Activated B cell treated with CpG ODN at 0.5 μM for 24 hours (primary cell): ENCODE measurements at places on chromosomes 11 and 22. TPM values are rescaled to one million over a fixed set of nuclear protein-coding genes. Genes with fewer than 3 reads are reported as not detected.

Gene IGF2
- not detected in 2 replicates for total RNA-seq

Gene TEX54
- total RNA-seq = 0.55 TPM in 1 of 2 replicates, not detected in the other

Gene INS
- not detected in 2 replicates for total RNA-seq

GRCh38 chr11:103491777-103492176 lies 382.6 kb downstream of the DYNC2H1 start:
- peaks cover 2% of the 10 kb centered on the region for H3K27me3 ChIP-seq
- DNase-seq = no peak
- no peak overlapping the region for H3K4me3 ChIP-seq
- no peaks in the 10 kb centered on the region for H3K36me3 ChIP-seq

DNA sequence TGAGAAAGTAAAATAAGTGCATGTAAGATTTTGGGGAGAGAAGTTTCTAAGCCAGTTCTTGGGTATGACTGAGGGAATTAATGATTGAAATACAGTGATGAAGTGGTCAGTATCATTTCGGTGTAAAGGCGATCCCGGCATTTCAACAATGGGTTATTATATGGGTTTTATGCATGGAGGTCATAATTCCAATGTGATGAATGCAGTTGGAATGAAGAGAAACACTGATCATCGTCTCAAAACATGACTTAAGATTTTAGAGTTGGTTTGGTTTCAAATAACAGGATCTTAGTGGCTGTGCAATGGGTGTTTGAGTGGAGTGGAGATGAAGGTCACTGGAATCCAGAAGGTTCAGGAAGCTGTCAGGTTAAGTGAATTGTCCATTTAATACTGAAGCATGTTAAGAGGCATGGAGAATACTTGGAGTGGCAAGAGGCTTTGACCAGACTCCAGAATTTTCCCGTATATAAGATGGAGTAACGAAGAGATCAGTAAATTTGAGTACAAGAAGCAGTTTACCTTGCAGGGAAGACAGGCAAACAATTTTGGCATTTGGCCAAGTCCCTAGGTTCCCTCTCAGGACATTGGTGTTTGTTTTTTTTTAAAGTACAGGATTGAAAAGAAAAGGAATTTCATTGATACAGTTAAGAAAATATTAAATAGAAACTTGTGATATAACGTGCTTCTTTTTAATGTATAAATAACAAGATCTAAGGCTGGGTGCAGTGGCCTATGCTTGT lies 96.4 kb upstream of the BIRC3 start:
- H3K4me3 ChIP-seq = no peak overlapping the region
- H3K4me1 ChIP-seq = no peaks in the 10 kb centered on the region
- no peaks in the 10 kb centered on the region for H3K36me3 ChIP-seq
- DNase-seq = no peak
- peaks cover 16% of the 10 kb centered on the region for H3K27me3 ChIP-seq

DNA sequence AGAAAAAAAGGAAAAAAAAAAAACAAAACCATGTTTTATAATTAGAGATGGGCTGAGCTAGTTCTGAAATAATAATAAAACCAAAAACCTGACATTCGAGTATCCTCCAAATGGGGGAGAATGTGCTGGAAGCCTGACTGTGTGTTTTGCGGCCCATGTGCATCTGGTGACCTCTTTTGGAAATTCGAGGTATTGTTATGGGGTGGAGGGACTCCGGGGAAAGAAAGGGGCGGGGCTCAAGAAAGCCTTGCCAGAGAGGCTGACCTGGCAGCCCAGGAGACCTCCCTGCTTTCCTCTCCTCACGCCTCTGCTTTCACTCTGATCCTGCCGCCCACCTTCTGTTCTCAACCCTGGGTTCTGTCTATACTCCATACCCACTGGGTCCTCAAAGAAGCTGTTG lies 72.9 kb downstream of the CTTN start:
- peaks cover 12% of the 10 kb centered on the region for H3K4me1 ChIP-seq
- H3K36me3 ChIP-seq = no peaks in the 10 kb centered on the region
- H3K4me3 ChIP-seq = no peak overlapping the region
- H3K27me3 ChIP-seq = peaks cover 1% of the 10 kb centered on the region
- H3K27ac ChIP-seq = no peak overlapping the region

GRCh38 chr11:995752-996420 lies 40.6 kb downstream of the MUC6 start:
- no peaks in the 10 kb centered on the region for H3K27me3 ChIP-seq
- no peak overlapping the region for H3K4me3 ChIP-seq
- peak overlapping the region; percentile 51 for H3K27ac ChIP-seq
- H3K36me3 ChIP-seq = peaks cover 53% of the 10 kb centered on the region
- H3K4me1 ChIP-seq = peaks cover 8% of the 10 kb centered on the region

DNA sequence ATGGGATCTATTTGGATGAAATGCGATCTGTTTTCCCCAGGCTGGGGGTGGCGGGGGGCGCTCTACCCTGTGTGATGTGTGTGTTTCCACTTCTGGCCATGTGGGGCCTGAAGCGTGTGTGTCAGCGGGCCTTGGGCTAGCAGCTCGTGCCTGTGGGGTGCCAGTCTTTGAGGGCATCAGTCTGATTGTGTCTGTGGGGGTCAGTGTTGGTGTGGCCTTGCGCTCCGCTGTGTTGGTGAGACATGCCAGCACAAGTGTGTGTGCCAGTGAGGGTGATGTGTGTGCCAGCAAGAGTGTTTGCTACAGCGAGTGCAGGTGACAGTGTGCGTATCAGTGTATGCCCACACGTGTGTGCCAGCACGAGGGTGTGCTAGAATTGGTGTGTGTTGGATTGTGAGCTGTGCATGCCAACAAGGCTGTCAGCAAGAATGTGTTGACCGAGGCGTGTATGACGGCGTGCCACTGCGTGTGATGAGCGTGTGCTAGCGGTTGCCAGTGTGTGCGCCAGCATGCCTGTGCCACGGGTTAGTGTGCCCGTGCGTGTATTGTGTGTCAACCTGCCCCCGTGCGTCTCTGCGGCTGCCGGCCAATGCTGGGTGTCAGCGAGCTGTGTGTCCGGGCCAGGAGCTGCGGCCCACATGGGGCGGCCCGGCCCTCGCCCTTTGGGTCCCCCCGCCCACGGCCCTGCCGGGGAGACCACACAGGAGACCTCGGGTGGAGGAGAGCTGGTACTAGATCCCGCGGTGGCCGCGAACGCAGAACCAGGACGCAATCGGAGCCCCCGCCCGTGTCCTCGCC lies 519 bp downstream of the ARRB1 start:
- H3K4me3 ChIP-seq = peak overlapping the region; percentile 63
- DNase-seq = peak; percentile 26
- H3K36me3 ChIP-seq = no peaks in the 10 kb centered on the region
- peaks cover 28% of the 10 kb centered on the region for H3K4me1 ChIP-seq
- peak overlapping the region; percentile 8 for H3K27ac ChIP-seq

GRCh38 chr11:29534836-29535235 lies 482.0 kb downstream of the KCNA4 start:
- no peaks in the 10 kb centered on the region for H3K27me3 ChIP-seq
- no peak overlapping the region for H3K4me3 ChIP-seq
- no peak for DNase-seq
- H3K36me3 ChIP-seq = no peaks in the 10 kb centered on the region
- no peak overlapping the region for H3K27ac ChIP-seq
